ENCODE measurements at places on chromosomes 6 and 20. TPM values are rescaled to one million over a fixed set of nuclear protein-coding genes. Genes with fewer than 3 reads are reported as not detected.

DNA sequence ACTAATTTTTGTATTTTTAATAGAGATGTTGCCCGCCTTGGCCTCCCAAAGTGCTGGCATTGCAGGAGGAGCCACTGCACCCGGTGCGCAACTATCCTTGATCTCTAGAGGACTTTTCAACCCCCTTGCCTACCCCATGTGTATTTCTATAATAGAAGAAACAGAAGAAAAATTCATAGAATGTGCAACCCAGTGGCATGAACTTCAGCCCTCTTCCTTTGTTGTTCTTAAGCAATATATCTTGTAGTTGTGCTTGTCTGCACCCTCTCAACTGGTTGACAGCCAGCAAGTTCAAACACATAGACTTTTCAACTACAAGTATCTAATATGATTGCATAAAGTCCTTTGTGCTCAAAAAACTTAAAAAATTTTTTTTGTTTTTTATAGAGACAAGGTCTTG is 72.3 kb upstream of the NCOA3 start:
- no peak for DNase-seq

Gene PLEKHG1
- 4.4 TPM for total RNA-seq

- no peak for DNase-seq
These were observed 53.6 kb upstream of the TTPAL start for GRCh38 chr20:44422083-44422482.

DNA sequence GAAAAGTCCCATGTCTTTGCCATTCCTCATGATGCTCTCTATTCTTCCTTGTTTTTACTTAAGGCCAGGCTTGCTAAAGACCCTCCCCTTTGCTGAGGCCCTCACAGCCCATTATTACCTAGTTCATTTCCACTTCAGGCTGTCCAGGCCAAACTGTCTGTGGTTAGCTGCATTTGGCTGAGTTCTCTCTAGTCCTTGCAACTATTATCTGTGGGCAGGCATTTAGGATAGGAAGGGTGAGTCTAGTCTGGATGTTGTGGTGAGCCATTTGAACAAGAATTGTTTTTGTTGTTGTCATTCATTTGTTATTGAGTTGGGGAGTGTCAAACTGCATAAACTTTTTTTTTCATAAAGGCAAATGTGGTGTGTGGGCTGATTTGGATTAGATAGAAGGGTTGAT is 182.4 kb downstream of the CD109 start:
- no peak for DNase-seq

Gene SEL1L2
- not detected for total RNA-seq

- no peak for DNase-seq
These were observed 19.0 kb upstream of the STX11 start for GRCh38 chr6:144131248-144131709.

Gene CDH26
- total RNA-seq, result 0.66 TPM

DNA sequence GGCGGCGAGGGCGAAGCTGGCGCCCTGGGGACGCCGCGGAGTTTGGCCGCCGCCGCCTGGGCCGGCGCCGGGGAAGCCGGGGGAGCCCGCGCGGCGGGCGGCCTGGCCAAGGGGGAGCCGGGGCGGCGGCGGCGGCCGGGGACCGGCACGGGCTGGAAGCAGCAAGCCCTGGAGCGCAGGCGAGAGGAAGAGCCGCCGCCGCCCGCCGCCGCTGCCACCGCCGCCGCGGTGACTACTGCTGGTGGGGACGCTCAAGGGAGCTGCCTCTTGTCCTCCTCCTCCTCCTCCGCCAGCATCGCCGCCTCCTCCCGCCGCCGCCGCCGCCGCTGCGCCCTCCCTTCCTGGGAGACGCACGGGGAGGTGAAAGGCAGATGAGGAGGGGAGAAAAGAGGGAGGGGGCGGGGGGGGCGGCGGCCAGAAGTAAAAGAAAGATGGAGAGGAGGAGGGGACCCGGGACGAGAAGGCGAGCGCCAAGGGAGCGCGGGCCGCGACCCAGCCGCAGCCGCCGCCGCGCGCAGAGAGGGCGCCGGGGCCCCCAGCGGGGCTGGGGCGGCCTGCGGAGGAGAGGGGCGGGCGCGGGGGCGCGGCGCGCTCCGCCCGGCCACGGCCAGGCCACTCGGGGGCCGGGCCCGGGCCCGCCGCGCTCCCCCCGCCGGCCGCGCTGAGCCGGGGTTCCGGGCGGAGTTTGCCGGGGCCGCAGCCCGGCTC is 846 bp downstream of the PDE10A start:
- DNase-seq, result no peak

DNA sequence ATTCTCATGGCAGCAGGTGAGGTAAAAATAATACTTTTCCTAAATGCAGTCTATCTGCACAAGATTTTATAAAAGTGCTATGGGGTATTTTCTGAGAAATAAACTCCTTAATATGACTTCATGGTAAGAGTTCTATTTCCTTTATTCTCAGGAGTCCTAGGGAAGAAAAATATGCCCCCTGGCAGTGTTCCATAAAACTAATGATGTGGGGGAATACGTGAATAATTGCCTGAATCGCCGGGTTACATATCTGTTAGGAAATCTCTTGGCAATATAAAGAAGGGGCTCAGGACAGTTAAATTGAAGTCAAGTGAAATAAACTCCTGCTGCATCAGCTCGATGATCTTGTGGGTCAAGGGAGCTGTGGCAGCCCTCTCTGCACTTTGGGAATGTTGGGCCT is 229.7 kb downstream of the MAFB start:
- DNase-seq, result no peak

- DNase-seq, result no peak
These were observed 16.7 kb upstream of the PRDM1 start for GRCh38 chr6:106069478-106069877.

- no peak for DNase-seq
These were observed 12.5 kb downstream of the FAM184A start for GRCh38 chr6:119065955-119066354.

All from activated naive CD8-positive, alpha-beta T cell treated with anti-CD3 and anti-CD28 coated beads for 36 hours (primary cell).